NCI-H1694 (cell line): ENCODE measurements at places on chromosomes 6 and 20.

DNA sequence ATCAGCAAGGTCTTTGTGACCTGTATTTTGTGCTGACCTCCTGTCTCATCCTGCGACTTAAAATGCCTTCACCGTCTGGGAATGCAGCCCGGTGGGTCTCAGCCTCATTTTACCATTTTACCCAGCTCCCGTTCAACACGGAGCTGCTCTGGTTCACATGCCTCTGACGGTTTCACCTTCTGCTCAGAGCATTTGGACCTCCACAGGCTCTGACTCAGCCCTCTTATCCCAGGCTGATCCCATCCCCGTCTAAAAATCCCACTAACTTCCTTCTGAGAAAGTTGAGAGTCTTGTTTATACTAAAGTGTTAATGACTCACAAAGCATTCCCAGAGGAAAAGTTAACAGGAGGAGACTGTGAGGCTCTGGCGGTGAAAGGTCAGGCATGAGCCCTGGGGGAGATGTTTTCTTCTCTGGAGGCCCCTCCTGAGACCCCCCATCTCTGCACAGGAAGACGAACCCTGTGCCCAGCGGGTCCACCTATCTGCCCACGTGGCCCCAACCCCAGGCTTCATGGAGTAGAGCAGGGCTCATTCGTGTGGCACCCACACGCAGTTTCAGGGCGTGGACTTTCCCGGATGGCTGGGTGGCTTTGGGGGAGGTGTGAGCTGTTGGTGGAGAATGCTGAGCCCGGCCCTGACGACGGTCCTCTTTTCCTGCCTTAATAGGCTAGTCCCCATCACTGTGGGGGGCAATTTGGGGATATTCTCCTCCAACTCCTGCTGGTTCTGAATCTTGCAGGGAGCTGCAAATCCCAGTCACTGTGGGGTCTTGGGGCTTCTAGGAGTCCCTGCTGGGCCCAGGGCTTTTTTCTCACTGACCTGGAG is 3.3 kb upstream of the BIRC7 start:
- DNase-seq: no peak

DNA sequence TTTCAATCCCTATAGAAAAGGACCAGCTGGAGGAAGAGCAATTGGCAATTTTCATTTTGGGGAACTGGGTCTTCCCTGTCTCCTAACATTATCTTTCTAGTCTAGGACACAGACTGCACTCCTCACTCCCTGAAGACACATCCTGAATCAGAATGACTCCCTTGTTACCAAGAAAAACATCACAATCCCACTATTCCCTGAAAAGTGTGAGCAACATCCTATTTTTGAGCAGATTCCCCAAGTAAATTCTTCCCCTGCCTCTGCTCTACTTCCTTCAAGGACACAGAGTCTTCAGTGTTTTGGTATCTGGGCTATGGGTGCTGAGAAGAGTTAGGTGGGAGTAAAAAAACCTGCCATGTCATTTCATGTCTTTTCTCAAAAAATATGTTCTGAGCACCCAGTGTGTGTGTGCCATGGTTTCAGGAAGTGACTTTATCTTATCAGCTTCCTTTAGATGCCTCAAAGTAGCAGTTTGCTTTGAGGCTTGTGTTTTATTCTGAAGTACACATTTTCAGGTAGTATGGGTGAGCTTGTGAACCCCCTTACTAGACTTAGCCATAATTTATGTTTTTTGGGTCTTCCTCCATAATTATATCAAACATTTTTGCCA is 12.4 kb downstream of the LAMA4 start:
- DNase-seq: no peak

GRCh38 chr6:39886871-39887270 is 47.4 kb downstream of the MOCS1 start:
- DNase-seq: no peak

DNA sequence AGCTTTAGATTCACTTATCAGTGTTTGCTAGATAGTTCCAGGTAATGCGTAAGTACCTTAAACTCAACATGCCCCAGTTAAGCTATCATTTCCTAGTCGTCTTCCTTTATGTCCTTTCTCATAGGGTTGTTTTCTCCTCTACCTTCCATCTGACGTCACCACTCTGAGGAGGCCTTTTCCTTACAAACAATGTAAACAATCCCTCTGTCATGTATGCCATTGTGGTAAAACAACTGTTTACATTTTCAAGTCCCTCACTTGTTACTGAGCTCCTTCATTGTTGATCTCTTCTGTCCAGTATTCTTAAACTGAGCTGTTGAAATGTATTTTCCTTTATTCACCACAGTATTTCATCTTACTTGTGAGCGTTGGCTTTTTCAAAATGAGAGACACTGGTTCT is 45.4 kb upstream of the PLCG1 start:
- no peak for DNase-seq

DNA sequence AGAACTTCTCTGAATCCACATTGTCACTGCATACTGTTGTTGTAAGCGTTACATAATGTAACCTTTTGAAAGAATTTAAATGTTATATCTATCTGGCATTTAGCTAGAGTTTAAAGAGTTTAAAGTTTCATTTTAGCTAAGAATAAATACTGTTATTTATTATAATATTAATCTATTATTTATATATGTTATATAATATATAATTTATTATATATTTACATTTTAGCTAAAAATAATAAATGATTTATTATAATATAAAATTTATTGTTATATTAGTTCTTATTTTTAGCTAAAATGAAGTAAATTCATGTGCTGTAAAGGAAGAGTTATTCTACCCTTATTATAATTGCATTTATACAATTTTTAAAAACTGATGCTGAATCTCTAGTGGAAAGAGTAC is 255.4 kb upstream of the QKI start:
- no peak for DNase-seq

DNA sequence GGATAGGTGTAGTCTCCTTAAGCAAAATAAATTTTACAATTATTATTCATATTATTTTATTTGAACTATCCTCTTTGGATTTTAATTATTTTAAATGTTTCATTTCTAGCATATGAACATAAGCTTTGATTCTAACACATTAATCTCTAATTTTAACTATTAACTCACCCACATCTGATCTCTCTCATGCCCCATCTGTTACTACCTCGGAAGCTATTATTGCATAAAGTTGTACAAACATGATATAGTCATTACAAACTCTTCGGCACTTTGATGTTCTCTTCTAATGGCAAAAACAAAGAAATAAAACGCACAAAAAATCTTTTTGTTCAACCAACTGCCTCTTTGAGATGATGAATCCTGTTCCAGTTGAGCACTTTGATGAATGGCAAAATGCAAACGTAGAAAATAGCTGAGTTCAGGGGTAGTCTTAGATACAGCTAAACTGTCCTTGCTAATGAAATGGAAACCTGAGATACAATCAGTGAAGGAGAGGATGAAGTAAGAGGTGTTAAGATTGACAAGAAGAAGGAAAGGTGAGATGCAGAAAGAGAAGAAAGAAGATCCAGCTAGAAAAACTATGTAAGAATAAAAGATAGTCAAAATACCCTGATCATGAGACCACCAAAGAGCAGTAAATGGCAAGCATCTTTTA is 41.1 kb downstream of the EPM2A start:
- no peak for DNase-seq
